ENCODE measurements at places on chromosomes 12 and 14.
A peak's percentile ranks its signal among the peaks of the same experiment; 100 is the strongest.

GRCh38 chr14:101062601-101063000 is 159.1 kb upstream of the RTL1 start:
- DNase-seq = no peak

DNA sequence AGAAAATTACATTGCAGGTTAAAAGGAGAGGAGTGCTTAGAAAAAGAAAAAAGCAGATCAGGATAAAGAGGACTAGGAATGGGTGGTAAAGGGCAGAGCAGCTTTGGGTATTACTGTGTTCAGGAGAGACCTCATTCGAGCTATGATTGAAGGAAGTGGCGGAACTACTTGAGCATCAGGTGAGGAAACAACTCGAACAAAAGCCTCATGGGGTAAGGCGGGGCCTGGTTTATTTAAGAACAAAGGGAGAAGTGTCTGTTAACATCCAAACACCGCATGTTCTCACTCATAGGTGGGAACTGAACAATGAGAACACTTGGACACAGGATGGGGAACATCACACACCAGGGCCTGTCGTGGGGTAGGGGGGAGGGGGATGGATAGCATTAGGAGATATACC is 444.6 kb upstream of the CCDC196 start:
- DNase-seq = no peak

DNA sequence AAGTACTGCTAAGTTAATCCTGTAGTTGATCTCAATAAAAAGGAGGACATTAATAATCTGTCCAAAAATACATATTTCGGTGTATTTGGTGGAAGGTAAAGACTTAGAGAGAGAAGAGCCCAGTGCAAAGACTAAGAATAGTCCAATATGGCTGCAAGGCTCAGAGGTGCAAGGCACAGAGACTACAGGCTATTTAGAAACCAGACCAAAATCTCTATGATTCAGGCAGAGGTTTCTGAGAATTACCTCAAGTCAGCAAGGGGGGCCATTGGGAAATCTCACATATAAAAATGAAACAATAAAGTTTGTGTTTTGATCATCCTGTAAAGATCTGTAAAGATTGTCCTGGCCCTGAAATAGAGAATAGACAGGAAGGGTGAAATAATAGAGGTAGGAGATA is 1173.0 kb downstream of the VRK1 start:
- DNase-seq = no peak

GRCh38 chr14:24110523-24110922 is 4.1 kb upstream of the DCAF11 start:
- DNase-seq = no peak

- no peak for DNase-seq
Measured at GRCh38 chr14:22047115-22047514, 373.5 kb upstream of the OR4E1 start.

DNA sequence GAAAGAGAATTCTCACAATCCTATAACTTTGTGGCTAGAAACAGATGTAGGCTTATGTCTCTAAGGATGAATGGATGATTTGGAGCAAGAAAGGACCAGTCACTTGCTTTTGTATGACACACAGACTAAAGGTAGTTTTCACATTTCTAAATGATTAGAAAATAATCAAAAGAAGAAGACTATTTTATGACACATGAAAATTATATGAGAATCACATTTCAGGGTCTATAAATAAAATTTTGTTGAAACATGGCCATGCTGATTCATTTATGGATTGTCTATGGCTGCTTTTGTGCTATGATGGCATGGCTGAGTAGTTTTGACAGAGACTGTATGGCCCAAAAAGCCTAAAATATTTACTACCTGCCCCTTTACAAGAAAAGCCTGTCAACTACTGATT is 49.4 kb upstream of the FRMD6 start:
- DNase-seq = no peak

DNA sequence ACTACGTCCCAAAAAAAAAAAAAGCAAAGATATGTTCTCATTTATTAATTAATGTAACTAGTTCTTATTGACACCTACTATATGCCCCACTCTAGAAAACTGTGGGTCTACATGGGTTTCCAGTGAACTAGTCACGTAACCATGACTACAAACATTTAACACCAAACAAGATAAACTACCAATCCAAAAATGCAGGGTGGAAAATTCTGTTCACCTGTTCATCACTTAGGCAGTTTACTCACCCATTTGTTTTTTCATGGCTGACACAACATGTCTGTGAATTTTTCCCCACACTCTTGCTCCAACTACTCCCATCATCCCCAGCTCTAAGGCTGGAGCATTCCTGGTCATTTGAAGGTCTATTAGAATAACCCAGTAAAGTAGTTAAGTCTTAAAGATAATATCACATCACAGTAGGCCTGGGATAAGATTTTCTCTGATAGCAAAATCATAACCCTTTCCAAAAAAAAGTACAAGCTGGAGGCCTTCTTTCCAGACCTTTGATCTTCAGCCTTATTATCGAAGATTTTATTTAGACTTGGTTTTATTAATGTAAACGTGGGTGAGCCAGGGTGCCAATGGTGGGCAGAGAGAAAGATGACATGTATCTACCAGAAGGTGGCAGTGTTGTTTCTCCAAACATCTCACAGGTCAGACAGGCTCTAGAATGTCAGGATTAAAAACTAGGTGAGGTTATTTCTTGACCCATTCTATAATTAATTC is 61.6 kb upstream of the DAAM1 start:
- no peak for DNase-seq

- no peak for DNase-seq
Measured at GRCh38 chr14:94665121-94665520, 52.9 kb downstream of the SERPINA3 start.

DNA sequence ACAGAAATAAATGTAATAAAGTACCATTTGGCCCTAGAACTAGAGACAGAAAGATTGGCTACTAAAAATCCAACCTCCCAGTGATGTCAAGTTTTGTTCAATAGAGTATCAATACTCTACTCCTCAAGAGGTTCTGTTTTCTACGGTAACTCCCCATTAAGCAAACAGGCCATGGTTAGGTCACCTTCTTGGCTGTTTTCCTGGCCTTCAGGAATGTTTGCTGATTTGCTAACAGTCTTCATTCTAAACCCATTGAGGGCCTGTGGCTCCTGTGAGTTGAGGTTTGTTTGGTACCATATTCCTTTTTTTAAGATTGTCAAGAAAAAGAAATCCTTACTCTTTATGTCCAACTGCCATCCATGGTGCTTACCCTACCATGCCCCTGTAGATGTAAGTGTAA is 1022.0 kb upstream of the TMEM132C start:
- DNase-seq = no peak

GRCh38 chr12:125053821-125054220 is 11.4 kb upstream of the AACS start:
- no peak for DNase-seq

DNA sequence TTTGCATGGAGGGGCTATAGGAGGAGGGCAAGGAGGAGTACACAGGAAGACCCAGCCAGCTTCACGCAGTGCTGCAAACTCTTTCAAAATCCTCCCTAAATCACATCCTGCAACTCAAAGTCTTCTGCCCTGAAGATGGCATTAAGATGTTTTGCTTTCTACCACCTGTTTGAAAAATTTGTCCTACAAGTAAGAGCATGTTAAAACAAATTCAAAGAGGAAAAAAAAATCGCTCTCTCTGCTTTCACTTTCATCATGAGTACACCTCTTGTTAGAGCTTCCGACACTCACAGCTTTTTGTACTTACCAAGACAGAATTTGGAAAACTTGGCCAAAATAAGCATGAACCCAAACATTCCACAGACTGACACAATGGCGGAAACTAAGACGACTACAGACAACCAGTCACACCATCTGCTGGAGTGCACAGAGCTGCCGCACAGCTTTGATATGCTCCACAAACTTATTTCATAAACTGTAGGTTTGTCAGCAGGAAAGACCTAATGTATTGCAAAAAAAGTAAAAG is 21.3 kb downstream of the GCH1 start:
- no peak for DNase-seq

DNA sequence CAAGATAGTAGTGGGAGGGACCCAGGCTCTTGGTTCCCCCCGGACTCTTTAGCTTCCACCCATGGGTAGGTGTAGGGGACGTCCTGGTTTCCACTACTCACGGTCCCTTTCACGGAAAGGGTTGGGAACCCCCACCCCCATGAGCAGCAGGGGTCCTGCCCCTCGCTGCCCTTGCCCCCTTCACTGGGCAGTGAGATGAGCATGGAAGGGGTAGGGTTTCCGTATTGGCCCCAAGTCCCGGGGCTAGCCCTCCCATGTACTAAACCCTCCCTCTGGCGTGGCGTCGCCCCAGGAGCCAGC is 12.7 kb downstream of the AGAP2 start:
- no peak for DNase-seq

DNA sequence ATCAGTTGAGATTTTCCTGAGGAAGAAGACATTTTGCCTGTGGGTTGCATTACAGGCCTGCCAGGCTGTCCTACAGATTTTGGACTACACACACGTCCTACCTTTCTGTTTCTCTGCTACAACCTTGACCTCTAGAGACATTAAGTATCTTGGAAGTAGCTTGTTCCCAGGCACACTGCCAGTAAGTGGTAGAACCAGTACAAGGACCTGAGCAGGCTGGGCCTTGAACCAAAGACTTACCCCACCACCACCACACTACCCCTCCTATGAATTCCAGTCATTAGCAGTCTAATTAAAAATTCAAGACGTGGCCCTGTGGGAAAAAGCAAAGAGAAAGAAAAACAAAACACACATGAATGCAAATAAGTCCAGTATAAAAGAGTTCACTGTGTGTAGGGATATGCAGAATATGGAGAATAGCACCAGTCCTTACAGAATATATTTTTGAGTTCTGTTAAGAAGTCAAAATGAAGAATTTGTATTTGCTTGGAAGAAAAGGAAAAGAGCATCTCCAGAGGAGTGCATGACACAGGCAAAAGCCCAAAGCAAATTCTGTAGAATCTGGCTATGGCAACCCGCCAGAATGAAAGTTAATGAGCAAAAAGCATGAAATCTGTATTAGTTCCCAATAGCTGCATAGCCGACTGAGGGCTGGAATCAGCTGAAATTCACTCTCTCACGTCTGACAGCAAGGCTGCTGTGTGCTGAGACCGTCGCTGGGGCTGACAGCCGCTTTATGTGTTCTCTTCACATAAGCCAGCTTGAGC is 74.3 kb upstream of the ST8SIA1 start:
- peak; percentile 53 for DNase-seq
